Fibroblast of upper back skin (primary cell): ENCODE measurements at places on chromosomes 11 and 22.

- DNase-seq = no peak
These were observed 10.7 kb upstream of the SUSD2 start for GRCh38 chr22:24170632-24171031.

- no peak for DNase-seq
These were observed 241.2 kb upstream of the SYN3 start for GRCh38 chr22:33299245-33299956.

GRCh38 chr11:64059339-64060140, 23.8 kb downstream of the FLRT1 start:
- no peak for DNase-seq

DNA sequence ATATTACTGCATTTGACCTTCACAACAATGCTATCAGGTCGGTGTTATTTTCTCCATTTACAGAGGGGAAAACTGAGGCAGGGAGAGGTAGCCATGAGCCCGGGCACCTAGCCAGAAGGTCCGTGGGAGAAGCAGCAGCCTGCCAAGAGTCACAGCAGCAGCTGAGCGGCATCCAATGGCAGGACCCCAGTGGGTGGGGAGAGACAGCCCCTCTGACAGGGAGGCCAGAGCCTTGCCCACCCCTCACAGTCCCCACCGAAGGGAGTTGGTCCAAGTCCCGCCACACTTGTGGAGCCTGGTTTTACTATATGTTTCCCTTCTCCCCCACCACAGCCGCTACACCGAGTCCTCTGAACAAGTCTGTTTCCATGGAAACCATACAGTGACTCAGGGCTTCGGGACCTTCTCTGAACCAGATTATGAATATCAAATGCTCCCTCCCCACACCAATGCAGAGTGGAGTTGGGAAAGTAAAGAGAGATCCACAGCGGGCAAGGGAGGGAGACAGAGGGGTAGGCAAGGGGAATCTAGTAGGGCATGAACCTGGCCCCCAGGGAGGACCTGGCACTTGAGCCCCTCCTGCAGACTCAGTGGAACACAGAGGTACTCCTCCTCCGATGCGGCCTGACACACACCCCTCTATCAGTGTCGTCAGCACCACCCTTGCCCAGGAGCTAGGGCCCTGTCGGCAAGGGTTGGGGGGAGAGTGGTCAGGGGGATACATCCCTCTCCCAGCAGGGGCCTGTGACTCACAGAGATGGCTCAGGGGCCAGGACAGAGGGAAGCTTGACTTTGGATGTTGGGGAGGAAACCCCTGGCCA, 2.5 kb downstream of the CHST1 start:
- DNase-seq = peak; percentile 95

DNA sequence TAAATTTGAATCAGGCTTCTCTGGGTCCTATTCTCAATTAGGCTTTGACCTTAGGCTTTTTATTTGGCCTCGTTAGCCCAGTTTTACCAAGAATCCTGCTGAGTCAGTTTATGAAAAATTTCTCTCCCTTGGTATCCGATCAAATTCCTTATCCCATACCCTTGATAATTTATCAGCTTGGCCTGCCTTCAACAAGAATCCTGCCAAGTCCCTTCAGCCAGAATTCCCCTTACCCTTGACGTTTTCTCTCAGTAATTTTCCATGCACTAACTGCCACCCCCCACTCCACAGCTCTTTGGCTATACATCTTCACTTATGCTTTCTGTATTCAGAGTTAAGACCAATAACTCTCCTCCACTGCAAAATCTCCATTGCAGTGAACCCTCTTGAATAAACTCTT, 811.0 kb upstream of the CCDC90B start:
- peak; percentile 24 for DNase-seq

GRCh38 chr11:42571878-42572610, 739.8 kb upstream of the API5 start:
- DNase-seq = no peak

- peak; percentile 70 for DNase-seq
These were observed 39.3 kb downstream of the AMBRA1 start for GRCh38 chr11:46554213-46555147.

- DNase-seq = no peak
These were observed 42.1 kb downstream of the DKK3 start for GRCh38 chr11:11966354-11966741.

DNA sequence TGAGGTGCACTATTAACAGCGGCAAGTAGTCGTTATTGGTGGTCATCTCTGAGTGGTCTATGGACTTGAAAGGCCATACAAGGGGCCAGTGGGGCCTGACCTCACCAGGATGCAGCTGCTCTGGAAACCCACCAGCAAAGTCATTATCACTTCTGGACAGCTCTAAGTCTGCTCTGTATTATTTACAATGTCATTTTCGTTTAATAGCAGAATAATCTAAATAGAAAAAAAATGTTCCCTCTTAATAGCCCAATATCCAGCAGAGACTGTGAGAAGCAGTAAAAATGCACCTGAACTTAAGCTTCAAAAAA, 85.0 kb upstream of the EED start:
- no peak for DNase-seq

- no peak for DNase-seq
These were observed 6.4 kb downstream of the TP53I11 start for GRCh38 chr11:44944181-44944852.

DNA sequence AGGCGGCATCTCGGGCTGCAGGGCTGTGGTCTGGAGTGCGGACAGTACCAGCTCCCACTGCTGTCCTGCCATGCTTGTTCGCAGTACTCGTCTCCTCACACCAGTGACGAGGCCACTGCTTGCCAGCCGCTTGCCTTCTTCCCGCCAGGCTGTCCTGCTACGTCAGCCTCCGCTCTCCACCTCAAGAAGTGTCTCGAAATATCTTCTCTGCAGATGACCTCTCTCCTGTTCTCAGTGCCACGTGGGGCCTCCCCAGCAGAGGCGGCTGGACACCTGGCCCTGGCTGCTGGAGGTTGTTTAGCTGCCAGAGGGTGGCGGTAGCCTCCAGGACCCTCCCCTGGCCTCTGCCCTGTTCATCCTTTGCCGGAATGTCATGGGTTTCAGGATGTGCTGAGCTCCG, 3.1 kb upstream of the CCDC188 start:
- no peak for DNase-seq

- peak; percentile 95 for DNase-seq
These were observed 46.2 kb downstream of the BLID start for GRCh38 chr11:122069707-122070360.
